ENCODE measurements at places on chromosomes 13 and 19. TPM values are rescaled to one million over a fixed set of nuclear protein-coding genes. Genes with fewer than 3 reads are reported as not detected.

The CGB2 gene
- total RNA-seq, result not detected

The ZNF709 gene
- total RNA-seq, result 13.7 TPM

The ZNF471 gene
- 9.3 TPM for total RNA-seq

The LMTK3 gene
- 1.9 TPM for total RNA-seq

The GRK1 gene
- total RNA-seq, result not detected

The ATP8B3 gene
- total RNA-seq, result 1.9 TPM

The TNFAIP8L1 gene
- total RNA-seq, result 15.0 TPM

The FBXO27 gene
- total RNA-seq, result 2.7 TPM

The TEX29 gene
- total RNA-seq, result 0.58 TPM

The TFPT gene
- 10.2 TPM for total RNA-seq

The TMEM59L gene
- 5.4 TPM for total RNA-seq

The DCUN1D2 gene
- total RNA-seq, result 20.7 TPM

The KIR3DL2 gene
- not detected for total RNA-seq

The KLHL1 gene
- 0.88 TPM for total RNA-seq

The CNN1 gene
- total RNA-seq, result 8.5 TPM

The SYT5 gene
- not detected for total RNA-seq

All from metanephros (tissue), 2 donors.